ENCODE measurements at places on chromosomes 1 and 21.
A peak's percentile ranks its signal among the peaks of the same experiment; 100 is the strongest.

DNA sequence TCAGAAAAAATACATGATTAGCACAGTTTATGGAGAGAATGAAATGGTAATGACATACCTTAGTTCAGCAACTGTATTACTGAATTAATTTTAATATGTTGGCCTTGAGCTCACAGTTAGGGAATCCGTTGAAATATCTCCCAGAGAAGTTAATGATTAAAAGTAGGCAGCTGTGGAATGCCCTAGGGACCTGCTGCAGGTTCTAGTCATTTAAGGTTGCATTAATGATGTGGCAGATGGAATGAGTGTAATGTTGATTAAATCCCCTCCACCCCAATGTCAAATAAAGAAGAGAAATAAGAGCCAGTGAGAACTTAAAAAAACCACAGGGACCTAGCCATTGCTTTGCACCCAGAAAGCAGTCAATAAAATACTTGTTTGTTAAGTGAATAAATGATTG lies 40.3 kb upstream of the TRIM45 start:
- DNase-seq, result no peak

- no peak for DNase-seq
Measured at GRCh38 chr1:161267321-161267720, 8.8 kb downstream of the PCP4L1 start.

- no peak for DNase-seq
Measured at GRCh38 chr1:43238991-43239469, 30.8 kb upstream of the TMEM125 start.

GRCh38 chr1:90707363-90707710 lies 9.8 kb downstream of the BARHL2 start:
- peak; percentile 47 for DNase-seq

GRCh38 chr1:55035904-55036303 lies 3.4 kb upstream of the PCSK9 start:
- DNase-seq, result no peak

- no peak for DNase-seq
Measured at GRCh38 chr21:27564684-27565301, 597.9 kb upstream of the ADAMTS5 start.

- peak; percentile 16 for DNase-seq
Measured at GRCh38 chr1:101128211-101128727, 102.7 kb upstream of the DPH5 start.

DNA sequence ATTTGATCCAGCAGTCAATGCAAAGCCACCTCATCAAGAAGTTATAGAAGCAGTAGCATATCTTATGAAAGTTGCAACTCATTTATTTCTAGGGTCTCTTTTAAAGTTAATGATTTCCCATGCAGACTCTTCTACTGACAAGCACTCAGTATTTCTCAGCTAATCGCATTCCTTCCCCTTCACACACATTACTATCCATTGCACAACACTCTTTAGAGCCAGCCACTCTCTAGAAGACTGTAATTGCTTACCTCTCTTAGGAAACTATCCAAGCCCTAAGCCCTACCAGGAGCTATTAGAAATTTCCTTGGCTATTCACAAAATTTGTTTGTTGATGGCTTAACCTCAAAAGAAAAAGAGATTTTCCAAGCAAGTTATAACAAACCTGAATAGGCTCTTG lies 106.0 kb downstream of the ADAMTS1 start:
- DNase-seq, result no peak

- DNase-seq, result no peak
Measured at GRCh38 chr1:112524986-112525385, 16.2 kb downstream of the WNT2B start.

DNA sequence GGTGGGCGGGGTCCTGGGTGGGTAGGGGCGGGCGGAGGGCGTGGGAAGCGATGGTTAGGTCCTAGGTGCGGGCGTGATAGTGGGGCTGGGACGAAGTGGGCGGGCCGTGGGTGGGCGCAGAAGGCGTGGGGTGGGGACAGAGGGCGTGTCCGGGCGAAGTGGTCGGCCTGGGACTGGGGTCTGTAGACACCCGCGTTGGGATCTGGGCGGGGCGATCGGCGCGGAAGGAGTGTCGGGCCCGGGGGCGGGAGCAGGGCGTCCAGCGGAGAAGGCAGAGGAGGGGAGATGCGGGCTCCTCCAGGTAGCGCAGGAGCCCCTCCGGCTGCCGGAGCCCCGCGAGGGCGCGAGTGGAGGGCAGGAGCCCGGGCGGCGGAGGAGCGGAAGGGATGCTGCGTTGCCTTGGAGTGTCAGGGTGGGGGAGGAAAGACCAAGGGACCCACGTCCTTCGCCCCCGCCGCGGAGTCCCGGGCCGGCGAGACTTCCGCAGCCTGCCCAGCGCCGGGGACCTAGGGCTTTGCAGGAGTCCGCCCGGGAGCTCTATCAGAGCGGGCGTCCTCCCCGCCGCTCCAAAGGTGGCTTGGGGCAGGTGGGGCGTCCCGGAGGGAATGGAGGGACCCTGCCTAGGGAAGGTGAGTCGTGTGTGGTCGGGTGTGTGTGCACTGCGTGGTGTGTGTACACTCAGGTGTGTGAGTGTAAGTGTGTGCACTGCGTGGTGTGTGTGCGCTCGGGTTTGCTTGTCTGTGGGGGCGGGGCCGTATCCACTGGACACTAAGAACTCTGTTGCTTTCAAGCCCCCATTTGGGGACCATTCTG lies 27.0 kb upstream of the PRSS38 start:
- DNase-seq, result peak; percentile 85

DNA sequence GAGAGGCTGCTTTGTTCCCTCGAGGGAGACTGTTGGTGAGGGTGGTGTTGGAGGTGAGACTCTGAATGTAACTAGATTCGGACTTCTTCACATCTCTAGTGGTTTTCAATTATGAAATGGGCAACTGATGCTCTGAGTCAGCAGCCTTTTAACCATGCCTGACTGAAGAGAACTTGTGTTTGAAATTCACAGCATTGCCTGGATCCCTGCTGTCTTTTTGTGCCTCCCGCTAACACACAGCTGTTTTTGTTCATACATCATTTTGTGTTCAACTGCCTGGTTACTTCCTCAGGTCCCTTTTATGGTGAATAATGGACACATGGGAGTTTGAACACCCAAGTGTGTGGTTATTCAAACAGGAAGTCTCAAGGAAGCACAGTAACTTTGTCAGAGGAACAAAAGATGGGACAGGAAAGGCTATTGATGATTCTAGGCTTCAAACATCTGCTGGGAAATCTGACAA lies 16.8 kb downstream of the LAMC1 start:
- DNase-seq, result no peak

DNA sequence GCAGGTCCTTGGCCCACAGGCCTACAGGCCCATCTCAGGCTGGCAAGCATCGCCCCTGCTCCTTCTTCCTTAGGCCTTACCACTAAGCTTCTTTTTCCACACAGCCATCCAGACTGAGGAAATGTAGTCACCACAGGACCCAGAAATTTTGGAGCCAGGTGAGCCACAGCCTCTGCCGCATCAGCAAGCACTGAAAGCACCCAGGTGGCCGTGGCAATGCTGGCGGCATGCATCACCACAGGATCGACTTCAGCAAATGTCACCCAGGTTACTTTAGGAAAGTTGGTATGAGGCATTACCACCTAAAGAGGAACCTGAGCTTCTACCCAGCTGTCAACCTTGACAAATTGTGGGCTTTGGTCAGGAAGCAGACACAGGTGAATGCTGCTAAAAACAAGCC lies 11.6 kb downstream of the PIGM start:
- no peak for DNase-seq

DNA sequence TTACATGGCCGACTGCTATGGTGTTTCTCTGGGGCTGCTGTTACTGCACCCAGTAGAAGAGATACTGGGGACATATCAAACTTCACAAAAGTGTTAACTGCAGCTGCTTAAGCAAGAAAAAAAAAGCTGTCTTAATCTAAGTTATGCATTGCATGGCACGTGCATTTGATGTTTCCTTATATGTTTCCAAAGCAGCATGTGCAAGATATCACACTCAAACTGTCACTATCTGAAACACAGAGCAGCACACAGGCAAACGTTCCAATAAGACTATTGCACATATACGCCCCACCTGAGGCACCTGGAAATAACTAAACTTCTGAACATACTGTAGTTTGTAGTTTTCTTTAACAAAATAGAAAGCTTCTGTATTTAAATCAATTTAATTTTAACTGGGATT lies 671.4 kb upstream of the ADGRL2 start:
- DNase-seq, result no peak

DNA sequence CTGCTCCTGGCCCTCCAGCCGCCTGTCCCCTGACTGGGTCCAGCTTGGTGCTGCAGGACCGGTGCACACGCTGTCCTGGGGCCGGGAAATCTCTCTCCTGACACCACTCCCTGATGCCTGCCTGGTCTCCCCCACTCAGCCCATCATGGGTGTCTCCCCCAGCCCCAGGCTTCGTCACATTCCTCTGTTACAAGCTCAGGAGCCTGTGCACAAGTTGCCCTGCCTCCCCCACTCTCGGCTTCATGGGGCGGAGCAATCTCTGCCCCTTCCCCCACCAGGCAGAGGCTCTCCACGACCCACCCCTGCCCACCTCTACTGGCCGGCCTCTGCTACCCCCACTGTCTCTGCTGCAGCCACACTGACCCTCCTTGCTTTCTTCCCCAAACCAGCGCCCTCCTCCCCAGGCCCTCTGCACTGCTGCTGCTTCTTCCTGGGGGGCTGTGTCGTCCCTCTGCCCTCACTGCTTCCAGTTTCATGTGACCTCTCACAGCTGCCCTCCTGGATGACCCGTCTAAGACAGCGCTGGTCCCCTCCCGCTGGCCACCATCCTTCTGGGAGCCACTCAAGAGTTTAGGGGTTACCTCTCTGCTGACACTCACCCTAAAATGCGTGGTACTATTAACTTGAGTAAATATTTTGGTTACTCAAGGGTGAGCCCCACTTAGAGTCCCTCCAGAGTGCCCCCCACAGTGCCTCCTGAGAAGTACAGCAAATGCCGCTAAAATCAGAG lies 5.7 kb upstream of the RIPK4 start:
- no peak for DNase-seq

GRCh38 chr1:8213136-8213535 lies 104.8 kb upstream of the SLC45A1 start:
- no peak for DNase-seq

DNA sequence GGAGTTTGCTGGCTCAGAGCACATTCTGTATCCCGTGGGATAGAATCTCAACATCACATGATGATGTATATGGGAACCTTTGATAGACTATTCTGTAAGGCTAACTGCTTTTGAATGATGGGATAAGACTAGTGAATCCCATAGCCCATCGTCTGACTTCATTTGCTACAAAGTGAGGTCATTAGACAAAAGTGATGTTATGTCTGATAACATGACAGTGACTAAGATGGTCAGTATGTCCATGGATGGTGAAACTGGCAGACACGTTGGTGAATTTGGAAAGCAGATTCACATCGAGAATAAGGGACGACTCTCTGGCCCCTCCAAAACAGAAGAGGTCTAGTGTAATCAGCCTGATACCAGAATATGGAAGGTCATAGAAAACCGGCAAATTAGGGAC lies 108.4 kb downstream of the HHAT start:
- no peak for DNase-seq

- DNase-seq, result no peak
Measured at GRCh38 chr21:36732761-36733160, 33.8 kb downstream of the SIM2 start.

DNA sequence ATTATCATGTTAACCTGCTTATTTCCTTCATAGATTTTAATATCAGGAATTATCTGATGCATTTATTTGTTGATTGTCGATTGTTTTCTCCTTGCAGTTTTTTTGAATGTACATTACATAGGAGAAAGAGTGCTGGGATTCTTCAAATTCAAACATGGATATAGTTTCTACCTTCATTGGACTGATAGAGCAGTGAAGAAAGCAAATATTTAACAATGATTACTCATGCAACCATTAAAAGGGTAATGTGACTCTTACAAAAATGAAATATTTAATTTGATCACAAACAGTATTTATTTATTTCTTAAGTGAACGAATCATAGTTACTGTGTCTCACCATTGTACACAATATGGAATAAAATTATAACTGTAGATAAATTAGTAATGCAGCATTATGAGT lies 350.9 kb downstream of the BRINP3 start:
- no peak for DNase-seq

GRCh38 chr1:76715474-76715873 lies 151.8 kb upstream of the ST6GALNAC5 start:
- DNase-seq, result no peak

DNA sequence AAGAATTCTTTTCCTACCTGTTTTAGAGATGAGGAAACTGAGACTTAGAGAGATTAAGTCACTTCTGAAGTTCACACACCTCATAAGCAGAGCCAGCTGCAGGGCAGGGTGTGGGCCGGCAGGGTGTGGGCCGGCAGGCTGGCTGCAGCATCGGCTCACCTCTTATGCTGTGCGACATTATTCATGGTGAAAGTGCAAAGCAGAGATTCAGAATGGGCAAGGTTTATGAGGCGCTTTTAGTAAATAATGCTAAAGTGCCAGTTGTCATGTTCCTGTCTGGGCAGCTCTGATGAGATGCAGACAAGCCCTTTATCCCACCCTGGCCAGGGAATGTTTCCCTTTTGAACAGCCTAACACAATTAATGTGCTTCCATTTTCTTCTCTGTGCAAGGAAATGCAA lies 14.6 kb downstream of the MAB21L3 start:
- no peak for DNase-seq

DNA sequence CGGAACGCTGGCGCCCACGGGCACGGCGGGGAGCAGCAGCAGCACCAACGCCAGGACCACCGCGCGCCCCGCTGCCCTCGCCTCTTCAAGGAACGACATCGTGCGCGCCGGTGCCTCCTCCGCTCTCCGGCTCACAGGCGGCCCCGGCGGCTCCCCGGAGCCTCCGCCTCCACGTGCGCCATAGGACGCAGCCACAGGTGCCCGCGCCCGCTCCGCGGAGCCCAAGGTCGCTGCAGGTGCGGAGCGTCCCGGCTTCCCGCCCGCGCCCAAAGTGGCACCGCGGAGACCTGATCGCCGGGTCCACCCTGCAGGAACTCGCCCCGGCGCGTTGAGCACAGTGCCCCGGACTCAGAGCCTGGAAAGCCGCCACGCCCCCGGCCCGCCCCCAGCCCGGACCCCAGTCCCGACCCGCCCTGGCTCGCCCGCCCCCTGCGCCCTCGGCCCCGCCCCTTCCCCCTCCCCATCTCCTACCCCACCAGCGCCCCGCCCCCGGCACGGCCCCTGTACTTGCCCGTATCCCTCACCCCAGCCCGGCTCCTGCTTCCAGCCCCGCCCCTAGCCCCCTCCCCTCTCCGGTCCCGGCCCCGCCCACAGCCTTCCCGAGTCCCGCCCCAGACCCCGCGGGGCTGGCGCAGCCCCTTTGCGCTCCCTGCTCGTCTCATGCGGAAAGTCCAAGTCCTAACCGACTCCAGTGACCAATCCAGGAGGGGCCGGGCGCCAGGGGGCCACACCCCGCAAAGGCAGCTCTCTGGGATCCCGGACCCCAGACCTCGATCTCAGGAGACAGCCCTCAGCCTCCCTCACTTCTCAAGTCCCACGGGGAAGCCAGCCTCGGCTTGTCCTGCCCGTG lies at the start of gene MEGF6:
Gene MEGF6 (minus strand): TSS at position 339 of the 850 bp plus-strand sequence. CDS start 240 bp downstream, at position 99.
- no peak for DNase-seq

- DNase-seq, result peak; percentile 11
Measured at GRCh38 chr1:118563981-118564951, 379.2 kb upstream of the SPAG17 start.

- no peak for DNase-seq
Measured at GRCh38 chr1:28447679-28448078, 58.2 kb upstream of the RCC1 start.

GRCh38 chr1:202067188-202067974 lies 55.3 kb upstream of the GPR37L1 start:
- no peak for DNase-seq

Data from GM20000 (cell line).